Small intestine (tissue), 16 donors: ENCODE measurements at places on chromosomes 3 and 15.

GRCh38 chr3:192881159-192881786 is 36.4 kb downstream of the MB21D2 start:
- DNase-seq = no peak

GRCh38 chr15:89155122-89155521 is 66.3 kb downstream of the RLBP1 start:
- DNase-seq = no peak

DNA sequence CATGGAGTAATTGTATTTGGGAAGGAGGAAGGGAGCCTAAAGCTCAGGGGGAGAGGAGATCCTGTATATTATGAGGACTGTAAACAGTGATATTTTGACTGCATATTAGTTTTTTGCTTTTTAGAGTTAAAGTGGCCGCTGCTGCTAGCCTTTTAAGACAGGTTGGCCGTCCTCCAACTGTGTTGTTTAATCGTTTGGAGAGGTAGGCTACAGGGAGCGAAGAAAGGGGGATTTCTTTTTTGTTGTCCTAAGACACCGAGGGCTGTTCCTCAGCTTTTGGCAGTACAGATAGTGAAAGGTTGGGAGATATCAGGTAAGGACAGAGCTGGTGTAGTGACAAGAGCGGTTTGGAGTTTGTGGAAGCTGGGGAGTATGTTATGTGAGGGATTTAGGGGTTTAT is 38.2 kb upstream of the RNF7 start:
- DNase-seq = no peak

- DNase-seq = peak; percentile 46
These were observed 8.7 kb downstream of the DISP2 start for GRCh38 chr15:40366457-40367370.

DNA sequence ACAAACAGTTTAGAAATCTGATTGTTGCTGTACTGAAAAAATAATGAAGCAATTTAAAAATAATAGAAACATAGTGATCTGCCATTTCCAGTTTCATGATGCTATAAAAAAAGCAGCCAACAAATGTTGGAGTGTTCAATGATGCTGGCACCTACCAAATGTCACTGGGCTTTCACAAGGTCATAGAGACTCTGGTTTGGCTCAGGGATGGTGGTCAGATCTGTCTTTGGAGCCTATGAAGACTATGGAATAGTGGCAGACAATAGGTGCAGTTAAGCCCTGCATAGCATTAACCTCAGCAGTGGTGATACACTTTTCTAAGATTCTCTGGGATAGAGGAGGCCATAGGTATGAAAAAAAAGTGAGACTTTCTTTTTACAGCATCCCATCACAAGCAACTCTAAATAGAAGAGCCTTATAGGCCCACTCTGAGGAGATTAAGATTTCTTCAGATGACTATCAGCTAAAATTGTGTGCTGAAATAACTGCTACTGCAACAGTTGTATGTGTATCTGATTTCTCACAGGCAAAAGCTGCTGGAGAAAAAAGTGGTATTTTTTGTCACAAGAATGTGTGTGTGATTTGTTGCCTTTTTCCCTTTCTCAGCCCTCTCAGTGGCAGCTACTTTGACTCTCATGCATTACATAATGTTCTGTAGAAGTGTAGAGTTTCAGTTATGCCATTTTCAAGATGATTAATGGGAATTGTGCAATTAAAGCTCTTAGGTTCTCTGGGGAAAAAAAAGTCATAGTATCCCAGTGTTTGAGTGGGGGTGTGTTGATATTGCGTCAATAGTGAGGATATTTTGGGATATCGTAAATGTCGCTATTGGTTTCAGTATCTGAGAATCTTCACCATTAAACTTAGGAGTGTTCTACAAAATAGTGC is 137.4 kb downstream of the MBNL1 start:
- DNase-seq = no peak

DNA sequence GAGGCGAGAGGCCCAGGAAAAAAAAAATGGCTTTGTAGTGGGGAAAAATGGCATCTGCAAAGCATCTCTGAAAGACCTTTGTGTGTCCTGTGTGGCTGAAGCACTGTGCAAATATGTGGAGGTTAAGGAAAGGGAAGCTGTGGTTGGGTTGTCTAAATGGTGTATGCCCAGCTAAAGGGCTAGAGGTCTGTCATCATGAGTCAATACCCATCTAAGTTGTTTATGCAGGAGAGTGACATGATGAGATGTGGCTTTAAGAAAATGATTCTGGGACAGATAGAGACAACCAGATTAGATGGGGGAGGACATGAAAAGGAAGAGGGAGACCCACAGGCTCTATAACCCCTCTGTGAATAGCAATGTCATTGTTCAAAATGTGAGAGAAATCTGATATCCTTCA is 280.7 kb downstream of the MFSD1 start:
- no peak for DNase-seq

- peak; percentile 74 for DNase-seq
These were observed 1.1 kb downstream of the EDEM1 start for GRCh38 chr3:5188419-5189221.

DNA sequence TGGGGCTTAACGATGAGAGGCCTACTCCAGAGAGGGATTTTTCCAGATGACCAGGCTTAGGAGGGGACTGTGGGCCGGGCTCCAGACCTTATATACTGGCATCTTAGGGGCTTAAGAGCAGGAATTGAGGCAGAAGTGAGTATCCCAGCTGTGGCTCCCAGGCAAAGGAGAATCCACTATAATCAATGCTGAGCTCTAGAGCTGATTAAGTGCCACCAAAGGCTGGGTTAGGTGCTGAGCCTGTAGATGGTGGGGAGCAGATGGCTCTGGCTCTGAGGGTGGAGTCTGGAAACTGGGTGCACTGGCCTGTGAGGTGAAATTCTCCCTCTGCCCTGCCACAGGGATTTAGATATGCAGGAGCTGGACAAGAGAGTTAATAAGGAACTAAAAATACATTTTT is 23.2 kb downstream of the IRAK2 start:
- DNase-seq = no peak

DNA sequence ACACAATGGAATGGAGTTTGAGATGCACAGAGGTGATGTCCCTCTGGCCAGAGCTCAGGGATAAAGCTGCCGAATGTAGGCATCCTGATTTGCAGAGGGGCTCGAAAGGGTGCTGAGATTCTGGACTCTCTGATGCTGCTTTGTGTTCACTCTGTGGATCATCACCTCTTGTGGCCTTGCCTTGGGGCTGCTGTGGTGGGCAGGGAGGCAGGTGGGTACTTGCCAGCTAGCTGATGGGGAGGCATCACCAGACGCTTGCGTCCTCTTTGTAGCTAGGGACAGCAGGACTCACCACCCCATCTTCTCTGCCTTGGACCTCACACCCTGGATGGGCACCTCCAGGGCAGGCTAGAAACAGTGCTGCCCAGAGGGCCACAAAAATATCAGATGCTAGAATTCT is 14.6 kb upstream of the RASGRF1 start:
- no peak for DNase-seq

- no peak for DNase-seq
These were observed 455 bp upstream of the SNAP23 start for GRCh38 chr15:42494998-42495360.

GRCh38 chr3:153443961-153444360 is 281.9 kb downstream of the RAP2B start:
- DNase-seq = no peak

DNA sequence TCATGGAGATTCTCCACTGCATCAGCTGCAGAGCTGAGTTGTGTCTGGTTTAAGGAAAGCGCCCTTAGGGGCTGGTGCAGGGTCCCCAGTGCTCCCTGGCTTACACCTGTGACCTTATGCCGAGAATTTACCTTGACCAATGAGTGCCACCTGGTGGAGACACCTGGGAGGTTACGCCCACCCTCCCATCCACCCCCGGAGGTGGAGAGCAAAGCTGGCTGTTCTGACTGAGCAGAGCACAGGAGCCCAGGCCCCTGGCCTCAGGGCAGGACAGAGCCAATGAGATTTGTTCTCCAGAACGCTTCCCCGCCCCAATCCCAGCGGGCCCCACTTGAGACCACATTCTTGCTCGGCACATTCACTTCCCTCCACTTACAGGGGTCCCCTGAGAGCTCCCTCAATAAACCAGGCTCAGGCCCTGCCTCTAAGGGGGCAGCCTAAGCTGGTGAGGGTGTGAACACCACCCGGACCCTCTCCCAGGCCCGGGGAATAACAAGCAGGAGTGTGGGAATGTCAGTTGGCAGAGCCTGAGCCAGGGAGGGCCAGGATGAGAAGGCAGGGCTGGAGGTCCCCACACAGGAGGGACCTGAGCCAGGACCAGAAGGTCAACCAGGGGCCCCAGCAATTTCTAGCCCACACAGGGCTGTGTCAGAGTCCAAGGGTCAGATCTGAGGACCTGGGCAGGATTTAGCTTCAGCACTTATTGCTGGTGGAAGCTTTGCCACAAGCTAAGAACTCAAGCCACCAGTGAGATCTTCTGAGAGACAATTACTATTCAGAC is 117.1 kb downstream of the TPRA1 start:
- peak; percentile 70 for DNase-seq

DNA sequence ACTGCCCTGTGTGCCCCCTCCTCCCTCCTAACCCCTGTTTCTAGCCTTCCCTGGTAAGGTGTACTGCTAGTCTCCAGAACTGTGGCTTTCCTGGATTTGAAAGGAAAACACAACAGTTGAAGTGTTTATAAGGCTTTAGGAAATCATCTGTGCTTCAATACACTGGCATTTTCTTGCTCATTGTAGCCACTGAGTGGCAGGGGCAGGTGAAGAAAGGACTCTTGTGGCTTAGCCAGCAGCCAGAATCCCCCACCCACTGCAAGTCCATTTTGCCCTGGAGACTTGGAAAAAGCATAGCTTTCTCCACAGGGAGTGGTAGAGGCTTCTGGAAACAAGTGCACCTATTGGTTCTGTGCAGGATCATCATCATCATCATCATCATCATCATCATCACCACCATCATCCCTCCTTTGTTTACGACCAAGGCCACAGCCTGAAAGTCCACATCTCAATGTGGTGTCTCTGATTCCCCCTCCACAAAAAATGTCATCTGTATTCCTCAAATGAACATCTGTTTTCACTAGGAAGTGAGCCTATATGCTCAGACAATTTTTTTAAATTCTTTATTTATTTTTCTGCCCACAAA is 33.4 kb downstream of the AQP9 start:
- no peak for DNase-seq

GRCh38 chr3:98501270-98501669 is 3.8 kb downstream of the OR5K2 start:
- DNase-seq = no peak

DNA sequence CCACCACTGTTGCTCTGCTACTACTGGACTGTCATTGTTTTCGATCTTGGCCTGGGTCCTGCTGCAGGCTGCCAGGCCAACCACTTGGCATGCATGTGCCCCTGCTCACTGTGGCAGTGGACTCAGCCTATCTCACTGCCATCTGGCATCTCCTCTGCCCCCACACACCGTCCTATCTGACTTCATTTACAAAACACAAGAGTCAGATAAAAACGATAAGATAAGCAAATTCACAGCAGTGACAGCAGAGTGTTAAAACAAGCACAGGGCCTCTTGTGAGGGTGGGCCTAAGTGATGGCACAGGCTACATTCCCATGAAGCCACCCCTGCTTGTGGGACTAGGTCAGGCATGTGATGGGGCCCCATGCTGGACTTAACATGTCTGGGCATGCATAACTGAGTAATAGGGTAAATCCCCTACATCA is 68.1 kb downstream of the CRYGS start:
- DNase-seq = no peak

DNA sequence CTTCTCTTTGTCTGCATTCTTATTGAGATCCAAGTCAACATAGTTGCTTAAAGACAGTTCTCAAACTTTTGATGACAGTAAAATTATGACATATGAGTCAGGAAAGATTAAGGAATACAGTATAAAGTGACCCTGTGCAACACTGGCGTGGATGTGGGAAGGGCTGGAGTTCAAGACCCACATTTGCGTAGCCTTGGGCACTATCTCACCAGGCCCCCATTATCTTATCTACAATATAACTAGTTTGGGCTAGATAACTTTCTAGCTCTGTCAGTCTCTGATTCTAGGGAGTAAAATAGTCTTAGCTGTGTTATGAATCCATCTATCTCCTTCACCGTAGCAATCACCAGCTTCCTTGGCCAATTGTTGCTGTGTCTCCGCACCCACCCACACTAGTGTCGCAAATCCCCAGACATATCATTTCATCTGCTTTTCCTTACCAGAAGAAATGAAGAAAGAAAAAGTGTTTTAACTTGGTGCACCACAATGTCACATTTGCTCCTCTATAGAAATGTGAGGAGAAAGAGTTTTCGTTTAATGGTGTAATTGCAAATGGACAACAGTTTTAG is 14.9 kb upstream of the TM4SF4 start:
- peak; percentile 75 for DNase-seq

GRCh38 chr3:46632792-46633191 is 20.5 kb downstream of the FAM240A start:
- peak; percentile 63 for DNase-seq

GRCh38 chr3:54977439-54977838 is 49.6 kb upstream of the LRTM1 start:
- DNase-seq = no peak

GRCh38 chr3:170531054-170531453 is 54.8 kb downstream of the SLC7A14 start:
- no peak for DNase-seq

GRCh38 chr15:66965201-66965900 is 100.1 kb upstream of the SMAD3 start:
- DNase-seq = no peak

DNA sequence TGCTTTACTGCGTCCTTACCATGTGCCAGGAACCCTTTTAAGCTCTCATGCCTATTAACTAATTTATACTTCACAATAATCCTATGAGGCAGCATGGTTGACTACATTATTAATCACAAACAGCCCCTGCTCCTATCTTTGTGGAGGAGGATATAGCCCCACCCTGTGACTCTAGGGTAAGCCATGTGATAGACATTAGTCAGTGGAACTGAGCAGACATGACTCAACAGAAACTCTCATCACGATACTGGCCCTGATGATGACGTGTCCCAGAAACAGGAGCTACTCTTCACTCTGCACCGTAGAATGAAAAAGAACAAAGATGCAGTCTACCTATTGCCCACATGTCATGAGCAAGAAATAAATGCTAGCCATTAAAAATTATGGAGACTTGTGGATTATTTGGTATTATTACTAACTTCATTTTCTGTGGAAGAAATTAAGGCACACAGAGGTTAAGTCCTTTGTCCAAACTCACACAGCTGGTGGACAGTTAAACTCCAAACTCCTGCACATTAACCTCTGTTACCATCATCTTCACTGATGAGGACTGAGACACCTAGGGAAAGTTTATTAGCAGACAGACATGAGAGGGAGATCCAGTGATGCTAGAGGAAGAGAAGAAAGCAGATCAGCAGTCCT is 51.2 kb downstream of the CFAP20DC start:
- no peak for DNase-seq

DNA sequence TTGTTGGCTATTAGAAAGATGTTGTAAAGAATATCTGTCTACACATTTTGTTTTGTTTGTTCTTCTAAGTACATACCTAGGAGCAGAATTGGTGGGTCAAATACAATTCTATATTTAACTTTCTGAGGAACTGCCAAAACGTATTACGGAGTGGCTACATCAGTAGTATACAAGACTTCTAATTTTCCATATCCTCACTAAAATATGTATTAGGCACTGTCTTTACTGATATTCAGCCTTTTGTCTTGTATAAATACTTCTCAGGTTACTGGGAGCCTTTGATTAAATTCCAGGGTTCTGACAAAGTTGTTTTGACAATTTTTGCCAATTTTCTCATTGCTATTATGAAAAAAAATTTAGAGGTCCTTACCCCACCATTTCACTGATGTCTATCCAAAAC is 146.7 kb downstream of the NR2E3 start:
- DNase-seq = no peak
